ENCODE measurements at places on chromosomes 2 and 18. TPM values are rescaled to one million over a fixed set of nuclear protein-coding genes. Genes with fewer than 3 reads are reported as not detected.
A peak's percentile ranks its signal among the peaks of the same experiment; 100 is the strongest.

DNA sequence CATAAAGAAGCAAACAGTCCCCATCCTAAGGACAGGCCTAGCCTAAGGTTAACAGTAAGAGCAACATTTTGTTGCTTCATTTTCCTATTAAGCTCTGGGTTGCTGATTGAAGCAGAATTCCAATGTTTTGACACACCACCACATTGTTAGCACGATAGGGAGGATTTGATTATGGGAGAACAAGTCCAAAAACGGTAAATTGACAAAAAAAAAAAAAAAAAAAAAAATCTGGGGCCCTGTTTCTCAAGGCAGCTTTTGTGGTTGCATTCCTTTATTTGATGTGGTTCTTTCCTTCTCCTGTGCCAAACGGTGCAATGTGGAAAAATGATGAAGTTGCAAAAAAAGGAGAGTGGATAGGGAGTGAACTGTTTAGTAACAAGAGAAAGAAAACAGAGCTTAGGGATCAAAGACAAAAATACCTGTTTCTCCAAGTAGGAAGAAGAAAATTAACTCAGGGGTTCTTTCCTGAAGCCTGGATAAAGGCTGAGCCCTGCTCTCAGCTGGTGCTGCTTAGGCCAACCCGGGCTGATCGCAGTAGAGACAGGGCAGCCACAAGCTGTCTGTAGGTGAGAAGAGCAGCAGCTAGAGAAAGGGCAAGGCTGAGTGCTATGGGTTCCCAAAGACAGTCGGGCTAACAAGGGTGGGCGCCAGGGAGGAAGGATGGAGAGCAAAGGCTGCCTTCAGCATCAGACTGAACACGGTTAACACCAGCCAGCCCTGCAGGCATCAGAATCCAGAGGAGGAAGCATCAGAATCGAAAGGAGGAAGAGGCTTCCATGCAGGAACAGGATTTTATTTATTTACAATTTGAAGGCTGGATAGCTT lies 167.8 kb upstream of the FOSL2 start:
- DNase-seq: peak; percentile 13

DNA sequence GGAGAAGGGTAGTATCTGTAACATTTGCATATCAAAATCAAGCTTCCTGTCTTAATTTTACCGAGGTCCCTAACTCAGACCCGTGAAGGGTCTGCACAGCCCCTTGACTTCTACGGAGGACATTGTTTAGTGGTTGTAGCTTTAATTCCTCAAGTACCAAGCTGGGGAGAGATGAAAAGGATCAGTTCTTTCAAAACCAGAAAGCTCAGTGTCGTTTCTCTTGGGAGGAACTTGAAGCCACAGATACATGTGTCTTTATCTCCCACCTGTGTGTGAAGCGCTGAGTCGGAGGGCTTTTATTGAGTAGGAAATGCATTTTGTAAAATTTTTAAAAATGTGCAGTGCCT lies 263.6 kb downstream of the GBX2 start:
- DNase-seq: no peak

The IMPACT gene
- 52.4 TPM for polyA plus RNA-seq

DNA sequence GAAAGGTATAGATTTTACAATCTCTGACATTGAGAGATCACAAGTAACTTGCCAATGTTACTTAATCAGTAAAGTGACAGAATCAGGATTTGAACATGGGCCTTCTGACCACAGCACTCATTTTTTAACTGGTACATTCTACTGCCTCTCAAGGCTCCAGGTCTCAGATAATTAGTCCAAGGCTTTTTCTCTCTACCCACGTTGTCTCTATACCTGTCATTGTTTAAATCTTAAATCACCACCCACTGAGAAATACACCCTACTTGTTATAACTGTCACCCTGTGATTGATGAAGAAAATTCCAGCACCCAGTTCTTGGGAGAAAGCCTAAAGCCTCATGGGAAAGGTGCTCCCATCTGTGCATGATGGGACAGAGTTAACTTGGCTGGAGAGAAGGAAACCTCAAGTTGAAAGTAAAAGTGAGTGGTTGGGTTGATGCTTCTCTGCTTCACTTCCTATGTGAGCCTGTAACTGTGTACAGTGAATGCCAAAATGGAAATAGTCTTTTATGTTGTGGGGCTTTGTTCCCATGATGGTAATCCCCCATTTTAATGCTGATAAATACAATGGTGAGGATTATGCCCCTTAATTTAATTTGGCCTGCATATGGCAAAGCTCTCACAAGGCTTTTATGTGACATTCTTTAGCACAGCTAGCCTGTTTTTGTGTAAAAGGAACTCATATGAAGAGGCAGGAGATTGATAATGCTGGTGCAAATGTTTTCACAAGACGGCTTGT lies 190.1 kb upstream of the SP5 start:
- no peak for DNase-seq

DNA sequence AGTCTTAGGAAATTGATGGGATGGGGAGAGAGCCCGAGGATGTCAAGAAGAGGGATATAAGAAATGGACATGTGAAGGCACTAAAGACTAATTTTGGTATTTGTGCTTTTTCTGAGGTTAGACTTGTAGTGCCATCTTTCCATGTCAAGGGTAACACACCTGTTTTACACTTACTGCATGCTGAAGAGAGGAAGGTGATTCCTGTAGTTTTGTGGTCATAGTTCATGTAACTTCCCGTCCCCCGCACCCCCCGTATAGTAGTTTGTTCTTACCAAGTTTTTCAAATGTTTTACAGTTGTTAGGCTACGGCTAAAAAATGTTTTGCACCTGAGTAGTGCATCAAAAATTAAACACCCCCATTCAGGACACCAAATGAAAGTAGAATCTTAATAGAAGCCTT lies 73.8 kb downstream of the CLIP4 start:
- no peak for DNase-seq

GRCh38 chr2:52558265-52558664 lies 1209.3 kb upstream of the CHAC2 start:
- DNase-seq: no peak

The SPATA3 gene
- polyA plus RNA-seq: not detected

Measured in right lung (tissue), 10 donors.